Hematopoietic multipotent progenitor cell (in vitro differentiated cells): ENCODE measurements at places on chromosomes 2 and 18. TPM values are rescaled to one million over a fixed set of nuclear protein-coding genes. Genes with fewer than 3 reads are reported as not detected.

DNA sequence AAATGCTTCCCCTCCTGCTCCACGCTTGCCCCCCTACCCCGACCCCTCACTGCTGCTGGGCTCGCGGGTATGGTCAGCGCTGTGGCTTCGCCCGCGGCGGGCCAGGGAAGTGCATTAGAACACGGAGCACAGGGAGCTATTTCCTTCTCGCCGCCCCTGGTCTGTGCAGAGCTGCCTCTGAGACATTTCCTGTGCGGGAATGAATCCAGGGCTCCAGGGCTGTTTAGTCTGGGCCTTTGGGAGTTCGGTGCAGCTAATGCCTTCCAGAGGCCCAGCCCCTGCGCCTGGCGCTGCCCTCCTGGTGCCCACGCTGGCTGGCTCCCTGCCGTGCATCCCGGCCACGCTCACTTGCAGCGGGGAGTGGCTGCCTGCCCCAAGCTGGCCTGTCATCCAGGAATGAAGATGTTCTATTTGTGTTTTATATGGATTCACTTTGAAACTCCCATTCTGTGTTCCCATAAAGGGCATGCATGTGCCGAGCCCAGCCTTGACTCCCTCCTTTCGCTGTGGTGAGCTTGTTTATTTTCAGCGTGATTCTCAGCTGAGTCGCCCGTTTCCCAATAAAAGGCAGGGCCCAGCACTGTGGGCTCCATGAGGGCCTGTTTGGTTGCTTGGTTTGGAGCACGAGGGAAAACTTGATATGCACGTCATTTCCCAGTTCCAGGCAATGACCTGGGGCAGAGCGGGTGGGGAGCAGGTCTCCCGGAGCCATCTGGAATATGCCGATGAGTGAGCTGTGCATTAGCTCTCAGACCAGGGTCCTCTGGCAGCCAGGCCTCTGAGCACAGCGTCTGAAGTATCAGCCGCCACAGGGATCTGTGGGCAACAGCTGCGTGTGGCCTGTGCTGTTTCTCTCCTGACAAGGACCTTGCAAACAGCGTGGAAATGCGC lies 42.7 kb downstream of the SH3RF3 start:
- DNase-seq: no peak

DNA sequence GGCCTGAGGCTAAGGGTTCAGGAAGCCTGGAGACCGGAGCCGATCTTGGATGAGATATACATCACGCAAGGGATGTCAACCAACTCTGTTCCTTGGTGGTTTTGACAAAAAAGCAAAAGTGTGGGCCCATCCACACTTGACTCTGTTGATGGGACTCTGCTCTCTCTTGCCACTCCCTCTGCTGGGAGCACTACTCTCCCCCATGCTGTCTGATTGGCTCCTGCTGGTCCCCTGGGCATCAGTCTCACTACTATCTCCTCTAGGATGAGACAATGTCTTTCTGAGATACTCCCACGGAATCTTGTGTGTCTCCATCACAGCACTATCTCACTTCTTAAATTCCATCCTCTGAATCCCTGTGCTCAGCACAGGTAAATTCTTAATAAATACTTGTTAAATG lies 56.8 kb upstream of the DNMT3A start:
- no peak for DNase-seq

Gene CHRNG
- not detected for total RNA-seq

Gene SLC30A3
- total RNA-seq: under 0.01 TPM

Gene TET3
- total RNA-seq: 11.0 TPM
